AG08396 (cell line): ENCODE measurements at places on chromosomes 1 and 21.

- DNase-seq: peak; percentile 71
These were observed 55.0 kb upstream of the PAX7 start for GRCh38 chr1:18575620-18576019.

GRCh38 chr1:225111000-225111399 lies 181.5 kb downstream of the DNAH14 start:
- DNase-seq: no peak

DNA sequence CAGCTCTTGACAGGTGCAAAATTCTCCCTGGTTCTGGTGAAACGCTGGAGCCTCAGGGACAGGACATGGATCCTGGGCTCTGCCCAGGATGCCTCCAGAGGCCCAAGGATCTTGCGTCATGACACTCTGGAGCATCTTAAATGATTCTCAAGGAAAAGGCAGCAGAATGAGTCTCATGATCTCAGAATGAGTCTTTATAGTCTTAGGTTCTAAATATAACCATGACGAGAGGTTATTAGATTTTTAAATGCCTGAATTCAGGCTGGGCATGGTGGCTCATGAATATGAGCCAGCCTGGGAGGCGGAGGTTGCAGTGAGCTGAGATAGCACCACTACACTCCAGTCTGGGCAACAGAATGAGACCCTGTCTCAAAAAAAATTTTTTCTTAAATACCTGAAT lies 55.5 kb downstream of the ECE1 start:
- DNase-seq: peak; percentile 43

DNA sequence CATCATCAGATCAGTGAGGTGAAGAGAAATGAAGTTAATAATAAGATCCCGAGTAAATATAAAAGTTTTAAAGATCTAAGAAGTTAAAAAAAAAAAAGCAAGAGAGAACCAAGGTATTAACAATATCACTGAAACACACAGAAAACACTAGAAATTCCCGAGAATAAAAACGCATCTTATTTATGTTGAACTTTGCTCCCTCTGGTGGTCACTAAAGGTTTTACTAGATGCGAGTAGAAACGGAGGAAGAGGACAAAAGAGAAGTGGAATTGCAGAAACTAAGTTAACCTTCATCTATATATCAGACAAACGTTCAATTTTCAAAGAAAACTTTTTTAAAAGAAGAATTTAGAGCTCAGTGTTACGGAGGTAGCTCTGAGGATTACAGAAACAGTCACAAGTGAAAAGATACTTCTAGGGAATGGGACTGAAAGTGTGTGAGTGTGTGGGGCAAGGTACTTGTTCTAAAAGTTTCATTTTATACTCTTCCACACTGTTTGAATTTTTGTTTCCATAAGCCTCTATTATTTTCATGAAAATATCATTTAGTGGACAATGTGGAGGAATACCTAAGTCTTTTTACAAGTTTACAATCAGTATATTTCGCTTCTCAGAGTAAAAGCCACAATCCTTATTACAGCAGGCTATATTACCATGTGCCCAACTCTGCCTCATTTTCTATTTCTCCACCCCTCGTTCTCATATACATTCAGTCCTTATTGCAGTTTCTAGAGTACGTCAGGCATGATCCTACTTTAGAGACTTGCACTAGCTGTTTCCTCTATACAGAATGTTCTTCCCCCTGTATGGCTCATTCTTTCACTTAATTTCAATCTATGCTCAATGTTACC lies 19.7 kb downstream of the ACBD6 start:
- DNase-seq: peak; percentile 21

DNA sequence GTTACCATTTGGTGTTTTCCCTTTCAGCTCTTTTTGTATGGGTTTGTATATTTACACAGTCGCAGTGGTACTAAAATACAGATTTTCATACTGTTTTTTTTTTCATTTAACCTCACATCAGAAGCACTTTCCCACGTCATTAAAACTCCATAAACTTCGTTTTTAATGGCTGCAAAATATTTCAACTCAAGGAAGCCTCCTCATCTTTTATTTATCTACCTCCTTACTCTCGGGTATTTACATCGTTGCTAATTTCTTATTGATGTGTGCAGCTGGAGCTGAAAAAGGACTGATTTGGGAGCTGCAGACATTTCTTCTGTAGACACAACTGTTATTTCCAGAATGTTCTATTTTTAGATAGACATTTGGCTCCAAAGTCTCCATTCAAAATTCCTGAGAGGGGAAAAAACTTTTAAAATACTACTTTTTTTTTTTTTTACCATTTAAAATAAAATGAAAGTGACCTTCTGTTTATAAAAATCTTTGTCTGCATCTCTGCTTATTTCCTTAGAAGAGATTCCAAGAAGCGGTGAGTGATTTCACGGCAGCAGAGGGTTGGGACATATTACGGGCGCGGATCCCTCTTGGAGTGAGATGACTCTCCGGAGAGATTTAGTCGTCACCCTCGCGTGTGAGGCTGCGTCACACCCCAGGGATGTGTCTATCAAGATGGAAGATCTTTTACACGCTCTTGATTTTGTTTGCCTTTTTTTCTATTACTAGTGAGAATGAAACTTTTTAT lies 10.1 kb downstream of the RUNX3 start:
- DNase-seq: peak; percentile 83

- DNase-seq: no peak
These were observed 91.4 kb downstream of the OLFM3 start for GRCh38 chr1:101905283-101905835.

- peak; percentile 18 for DNase-seq
These were observed 93.4 kb downstream of the ADARB1 start for GRCh38 chr21:45167796-45168222.

DNA sequence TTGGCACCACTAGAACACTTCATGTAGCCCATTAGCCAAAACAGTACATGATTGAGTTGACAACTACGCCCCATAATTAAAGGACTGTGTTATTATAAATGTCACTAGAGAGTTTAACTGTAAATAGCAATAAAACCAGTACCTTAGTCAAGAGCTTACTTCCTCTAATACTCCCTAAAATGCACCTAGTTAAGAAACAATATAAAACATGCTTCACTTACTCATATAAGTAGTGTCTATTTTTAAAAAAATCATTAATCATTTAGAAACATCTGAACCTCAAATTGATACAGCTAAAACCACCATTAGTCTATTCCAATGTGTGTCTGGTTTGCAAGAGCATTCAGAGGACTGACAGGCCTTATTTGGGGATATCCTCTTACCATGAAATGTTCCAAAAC lies 25.3 kb downstream of the PTP4A2 start:
- no peak for DNase-seq

- DNase-seq: no peak
These were observed 30.7 kb downstream of the CA6 start for GRCh38 chr1:8976338-8976737.

- DNase-seq: no peak
These were observed 242.7 kb downstream of the TM2D1 start for GRCh38 chr1:61482170-61482734.

DNA sequence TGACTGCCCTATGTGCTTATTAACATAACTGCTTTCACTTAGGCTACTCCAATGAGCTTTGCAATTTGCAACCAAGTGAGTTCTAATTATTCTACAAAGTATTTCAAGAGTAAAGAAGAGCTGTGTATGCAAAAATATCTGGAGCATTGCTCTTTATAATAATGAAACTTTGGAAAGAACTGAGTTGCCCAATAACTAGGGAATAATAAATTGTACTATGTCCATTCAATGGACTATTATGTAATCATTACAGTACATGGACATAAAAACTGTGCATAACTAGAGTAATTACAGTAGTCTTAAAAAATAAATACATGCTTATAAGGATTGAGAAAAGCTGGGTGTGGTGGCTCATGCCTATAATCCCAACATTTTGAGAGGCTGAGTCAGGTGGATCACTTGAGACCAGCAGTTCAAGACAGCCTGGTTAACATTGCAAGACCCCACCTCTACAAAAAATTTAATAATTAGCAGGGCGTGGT lies 70.3 kb upstream of the JAK1 start:
- DNase-seq: no peak

DNA sequence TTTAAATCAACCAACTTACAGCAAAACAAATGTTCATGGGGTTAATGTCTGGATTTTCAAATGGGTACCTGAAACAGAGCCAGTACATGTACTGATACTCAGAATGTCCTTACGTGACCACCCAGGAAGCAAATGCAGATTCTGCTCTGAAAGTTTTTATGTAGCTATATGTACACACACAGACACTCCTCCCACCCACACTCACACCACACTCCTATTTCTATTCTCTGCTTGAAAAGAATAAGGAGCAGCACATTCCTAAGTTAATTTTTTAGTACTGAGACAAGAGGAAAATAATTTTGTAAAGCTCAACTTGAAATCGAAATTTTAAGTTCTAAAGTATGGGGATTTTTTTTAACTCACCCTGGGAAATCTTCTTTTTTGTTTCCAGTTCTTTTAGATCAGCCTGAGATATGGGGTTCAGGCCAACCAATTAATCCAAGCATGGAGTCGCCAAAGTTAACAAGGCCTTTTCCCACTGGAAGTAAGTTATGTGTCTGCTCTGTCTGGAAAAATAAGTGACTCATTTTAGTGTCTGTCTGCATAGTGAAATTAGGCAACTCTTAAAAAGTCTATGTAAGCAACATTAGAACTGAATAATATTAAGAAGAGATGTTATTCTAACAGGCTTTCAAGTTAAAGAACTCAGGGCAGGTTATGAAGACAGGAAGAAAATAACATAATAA lies 75.5 kb upstream of the DYNLT5 start:
- peak; percentile 8 for DNase-seq

DNA sequence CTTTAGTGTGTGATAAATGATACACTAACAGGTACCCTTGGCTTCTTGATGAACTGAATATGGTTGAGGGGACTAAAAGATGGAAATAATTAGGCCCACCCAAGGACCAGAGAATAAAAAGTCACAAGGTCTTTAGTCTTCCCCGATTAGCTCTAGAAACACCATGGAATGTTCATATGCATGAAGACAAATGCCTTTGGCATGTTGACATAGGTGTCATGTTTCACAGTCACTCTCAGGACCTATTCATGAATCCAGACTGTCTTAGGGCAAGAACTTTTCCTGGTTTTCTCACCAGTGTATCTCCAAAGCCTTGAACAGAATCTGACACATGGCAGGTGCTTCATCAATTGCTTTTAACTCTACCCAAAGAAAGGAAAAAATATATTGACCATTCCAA lies 412.8 kb downstream of the AJAP1 start:
- no peak for DNase-seq

DNA sequence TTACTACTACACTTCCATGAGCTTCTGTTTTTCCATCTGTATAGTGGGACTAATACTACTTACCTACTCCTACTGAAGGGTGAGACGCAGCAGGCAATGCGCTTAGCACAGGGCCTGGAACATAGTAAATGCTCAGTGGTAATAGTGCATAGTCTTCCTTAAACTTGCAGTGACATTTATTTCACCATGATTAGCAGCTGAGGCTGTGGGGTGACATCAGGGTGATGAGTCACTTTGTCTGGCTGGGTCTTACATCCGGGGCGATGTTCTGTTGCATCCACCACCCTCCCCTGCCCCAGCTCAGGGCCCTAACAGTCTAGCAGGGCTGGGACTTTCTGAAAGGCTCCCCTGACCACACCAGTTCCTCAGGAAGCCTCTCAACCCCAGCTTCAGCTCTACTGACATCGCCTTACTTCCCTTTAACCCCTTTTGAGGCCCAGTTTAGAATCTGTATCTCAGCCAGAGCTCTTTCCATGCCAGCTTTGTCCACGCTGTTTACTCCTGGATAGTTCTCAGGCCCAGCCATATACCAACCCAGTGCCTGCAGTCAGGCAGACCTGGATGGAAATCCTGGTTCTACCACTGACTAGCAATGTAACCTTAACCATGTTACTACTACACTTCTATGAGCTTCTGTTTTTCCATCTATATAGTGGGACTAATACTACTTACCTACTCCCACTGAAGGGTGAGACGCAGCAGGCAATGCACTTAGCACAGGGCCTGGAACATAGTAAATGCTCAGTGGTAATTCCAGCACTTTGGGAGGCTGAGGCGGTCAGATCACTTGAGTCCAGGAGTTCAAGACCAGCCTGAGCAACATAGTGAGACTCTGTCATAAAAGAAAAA lies 66.3 kb downstream of the CD58 start:
- DNase-seq: peak; percentile 31

DNA sequence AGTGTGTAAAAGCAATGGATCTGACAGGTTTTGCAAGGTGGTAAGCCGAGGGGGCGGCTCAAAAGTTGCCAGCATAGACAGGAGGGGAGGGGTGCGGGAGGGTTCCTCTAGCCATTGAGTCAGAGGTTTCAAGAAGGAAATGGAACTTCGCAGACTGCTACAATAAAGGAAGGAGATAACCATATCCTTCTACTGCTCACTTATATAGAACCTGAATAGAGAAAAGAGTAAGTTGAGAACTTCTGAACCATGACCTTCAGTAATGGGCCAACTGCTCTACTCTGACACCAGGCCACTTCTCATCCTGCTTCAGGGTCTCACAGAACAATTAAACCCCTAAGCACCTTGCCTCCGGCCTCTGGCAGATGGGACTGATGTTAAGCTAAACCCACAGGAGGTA lies 26.3 kb upstream of the BCAR3 start:
- DNase-seq: no peak

- no peak for DNase-seq
These were observed 1030.1 kb downstream of the ADGRL2 start for GRCh38 chr1:82830690-82831380.

GRCh38 chr1:185695299-185695698 lies 38.9 kb upstream of the HMCN1 start:
- no peak for DNase-seq

DNA sequence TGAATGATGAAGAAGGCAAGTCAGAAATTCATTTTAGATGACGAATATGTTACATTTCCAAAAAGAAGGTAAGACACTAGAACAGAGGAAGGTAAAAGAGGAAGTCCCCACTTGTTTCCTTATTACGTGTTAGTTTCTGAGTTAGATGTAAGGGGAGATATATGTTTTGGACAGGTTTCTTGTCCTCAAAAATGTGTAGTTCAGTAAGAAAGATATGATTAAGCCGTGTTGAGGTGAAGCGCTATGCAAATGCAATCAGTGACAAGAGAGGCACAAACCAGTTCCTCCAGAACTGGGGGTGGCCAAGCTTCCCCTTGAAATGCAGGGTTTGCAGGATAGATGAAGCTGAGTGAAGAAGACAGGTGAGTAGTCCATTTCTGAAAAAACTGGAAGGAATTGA lies 293.3 kb upstream of the RUNX1 start:
- no peak for DNase-seq

DNA sequence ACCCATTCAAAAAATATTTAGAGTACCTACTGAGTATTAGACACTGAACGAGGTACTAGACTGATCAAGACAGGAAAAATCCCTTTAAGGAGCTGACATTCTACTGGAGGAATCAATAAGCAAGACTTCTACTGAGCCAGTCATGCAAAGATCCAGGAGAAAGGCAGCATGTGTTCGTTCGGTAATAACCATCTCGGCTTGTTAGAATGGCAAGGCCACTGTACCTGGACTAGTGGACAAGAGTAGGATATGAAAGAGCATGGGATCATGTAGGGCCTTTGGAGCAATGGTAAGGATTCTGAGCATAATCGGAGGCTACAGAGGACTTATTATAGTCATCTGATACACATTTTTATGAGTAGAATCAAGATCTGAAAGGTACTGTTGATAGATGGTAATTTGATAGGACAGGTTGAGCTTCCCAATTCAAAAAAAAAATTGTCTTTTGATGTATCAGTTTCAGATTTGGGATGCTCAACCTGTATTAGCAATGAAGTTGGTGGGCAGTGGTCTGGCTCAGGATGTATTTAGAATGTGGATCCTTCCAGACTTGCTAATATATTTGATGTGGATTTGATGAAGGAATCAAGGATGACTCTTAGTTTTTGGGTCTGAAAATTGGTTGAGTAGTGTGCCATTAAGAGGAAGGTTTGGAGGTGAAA lies 2.3 kb downstream of the COX20 start:
- DNase-seq: no peak

GRCh38 chr1:248853663-248854375 lies 5.1 kb downstream of the ZNF692 start:
- no peak for DNase-seq
